Type B pancreatic cell (in vitro differentiated cells): ENCODE measurements at places on chromosomes 5 and 9. TPM values are rescaled to one million over a fixed set of nuclear protein-coding genes. Genes with fewer than 3 reads are reported as not detected.

SLC6A19 gene
- total RNA-seq = 12.6 and 22.2 TPM in 2 replicates

- H3K4me3 ChIP-seq = no peak overlapping the region
- no peak overlapping the region for H3K27ac ChIP-seq
- peaks cover 4% of the 10 kb centered on the region for H3K4me1 ChIP-seq
- DNase-seq = no peak
Measured at GRCh38 chr5:10030219-10030831, 219.4 kb downstream of the ATPSCKMT start.

DNA sequence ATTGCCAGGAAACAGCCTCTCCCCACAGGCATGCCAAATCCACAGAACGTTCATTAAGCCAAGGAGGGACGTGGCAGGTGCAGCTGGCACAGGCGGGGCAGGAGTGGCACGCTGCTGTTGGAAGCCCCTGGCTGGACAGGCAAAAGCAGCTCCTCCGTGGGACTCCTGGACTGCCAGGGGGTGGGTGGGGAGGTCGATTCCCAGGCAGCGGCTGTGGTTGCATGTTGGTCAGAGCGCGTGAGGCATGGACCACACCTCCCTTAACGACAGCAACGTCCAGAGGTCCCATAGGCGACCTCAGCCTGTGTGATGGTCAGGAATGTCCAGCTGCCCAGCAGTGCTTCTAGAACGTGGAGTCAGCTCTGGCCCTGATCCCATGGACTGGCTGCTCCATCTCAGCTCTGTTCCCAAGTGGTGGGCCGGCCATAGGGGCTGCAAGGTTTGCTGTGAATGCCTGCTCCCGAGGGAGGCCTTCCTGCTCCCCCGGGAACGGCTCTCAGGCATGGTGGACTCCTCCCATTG, 6.9 kb downstream of the SLC6A19 start:
- peaks cover 10% of the 10 kb centered on the region for H3K27me3 ChIP-seq
- DNase-seq = no peak
- H3K36me3 ChIP-seq = no peaks in the 10 kb centered on the region

DNA sequence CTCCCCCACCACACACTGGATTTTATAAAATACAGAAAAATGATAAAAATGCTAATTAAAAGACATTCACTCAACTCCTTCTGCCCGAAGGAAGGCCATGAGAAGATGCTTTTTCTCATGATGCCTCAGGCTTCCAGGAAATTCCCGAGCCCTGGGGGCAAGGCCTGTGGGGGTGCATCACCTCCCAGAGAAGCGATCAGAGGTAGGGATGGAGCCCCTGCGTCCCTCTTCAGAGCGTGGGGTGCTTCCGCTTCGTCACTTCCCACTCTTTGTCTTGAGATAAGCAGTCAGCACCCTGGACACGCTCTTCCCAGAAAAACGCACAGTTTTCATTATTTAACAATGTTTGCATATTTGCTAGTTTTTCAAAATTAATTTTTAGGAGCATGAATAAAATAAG, 33.3 kb upstream of the SH3PXD2B start:
- H3K27ac ChIP-seq = no peak overlapping the region
- H3K36me3 ChIP-seq = no peaks in the 10 kb centered on the region

NR5A1 gene
- total RNA-seq = 0.12 and 0.26 TPM in 2 replicates

- no peaks in the 10 kb centered on the region for H3K36me3 ChIP-seq
- no peaks in the 10 kb centered on the region for H3K4me1 ChIP-seq
- no peak for DNase-seq
- no peak overlapping the region for H3K4me3 ChIP-seq
- H3K27ac ChIP-seq = no peak overlapping the region
Measured at GRCh38 chr5:77151501-77151900, 59.0 kb upstream of the PDE8B start.

PCDHB15 gene
- 3.3 and 3.8 TPM in 2 replicates for total RNA-seq

DNA sequence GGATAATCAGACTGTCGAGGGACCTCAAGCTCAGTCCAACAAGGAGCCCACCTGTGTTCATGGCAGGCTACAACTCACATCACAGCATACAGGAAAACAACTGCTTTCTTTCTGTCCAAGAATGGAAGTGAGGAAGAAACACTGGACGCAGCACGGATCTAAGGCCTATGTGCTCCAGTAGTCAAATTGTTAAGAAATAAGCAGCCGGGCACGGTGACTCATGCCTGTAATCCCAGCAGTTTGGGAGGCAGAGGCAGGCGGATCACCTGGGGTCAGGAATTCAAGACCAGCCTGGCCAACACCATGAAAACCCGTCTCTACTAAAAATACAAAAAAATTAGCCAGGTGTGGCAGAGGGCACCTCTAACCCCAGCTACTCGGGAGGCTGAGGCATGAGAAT, 427.8 kb downstream of the BNC2 start:
- no peak overlapping the region for H3K27ac ChIP-seq
- no peaks in the 10 kb centered on the region for H3K27me3 ChIP-seq
- H3K36me3 ChIP-seq = peaks cover 20% of the 10 kb centered on the region

- no peaks in the 10 kb centered on the region for H3K36me3 ChIP-seq
- no peak overlapping the region for H3K27ac ChIP-seq
- DNase-seq = no peak
- no peaks in the 10 kb centered on the region for H3K27me3 ChIP-seq
- peaks cover 18% of the 10 kb centered on the region for H3K4me1 ChIP-seq
Measured at GRCh38 chr5:144467792-144468191, 297.1 kb downstream of the KCTD16 start.

TBC1D13 gene
- 29.0 and 33.5 TPM in 2 replicates for total RNA-seq

BTNL9 gene
- total RNA-seq = 0.19 and 0.39 TPM in 2 replicates

FAM221B gene
- total RNA-seq = 1.1 TPM in 1 of 2 replicates, not detected in the other

DNA sequence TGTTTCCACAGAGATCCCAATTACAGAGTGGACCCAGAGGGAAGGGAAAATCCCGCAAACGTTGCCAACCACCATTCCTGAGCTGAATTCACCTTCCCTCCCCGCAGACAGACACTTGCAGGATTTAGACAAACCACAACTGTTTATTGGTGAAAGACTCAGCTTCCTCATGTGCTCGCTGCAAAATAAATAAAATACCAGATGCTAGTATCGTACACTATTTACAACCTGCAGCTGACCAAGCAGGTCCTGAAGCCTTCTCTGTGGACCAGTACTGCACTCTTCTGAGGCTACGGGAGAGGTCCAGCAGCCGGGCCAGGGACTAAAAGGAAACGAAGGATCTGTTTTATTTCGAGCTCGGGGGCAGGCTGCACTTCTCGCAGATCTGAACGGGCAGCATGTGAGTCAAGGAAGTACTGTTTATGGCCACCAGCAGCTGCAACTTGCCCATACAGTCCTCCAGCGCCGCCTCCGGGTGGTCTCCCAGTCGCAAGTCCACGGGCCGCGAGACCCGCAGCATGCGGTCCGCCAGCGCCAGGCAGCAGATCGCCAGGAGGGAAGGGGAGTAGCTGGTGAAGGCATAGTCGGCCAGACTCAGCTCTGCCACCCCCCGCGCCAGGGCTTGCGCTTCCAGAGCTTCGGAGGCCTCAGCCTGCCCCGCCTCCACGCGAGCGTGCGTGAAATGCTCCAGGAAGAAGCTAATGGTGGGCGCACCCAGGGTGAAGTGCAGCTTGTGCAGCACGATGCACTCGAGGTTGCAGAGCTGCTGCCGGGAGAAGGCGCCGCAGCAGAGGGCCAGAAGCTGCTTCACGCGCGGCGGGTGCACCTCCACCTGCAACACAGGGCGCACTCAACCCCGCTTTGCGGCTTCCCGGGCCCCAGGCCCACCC, 2.1 kb downstream of the CCNO start:
- H3K27ac ChIP-seq = no peak overlapping the region
- no peaks in the 10 kb centered on the region for H3K36me3 ChIP-seq
- DNase-seq = no peak
- H3K4me1 ChIP-seq = peaks cover 10% of the 10 kb centered on the region
- H3K27me3 ChIP-seq = peaks cover 77% of the 10 kb centered on the region

DNA sequence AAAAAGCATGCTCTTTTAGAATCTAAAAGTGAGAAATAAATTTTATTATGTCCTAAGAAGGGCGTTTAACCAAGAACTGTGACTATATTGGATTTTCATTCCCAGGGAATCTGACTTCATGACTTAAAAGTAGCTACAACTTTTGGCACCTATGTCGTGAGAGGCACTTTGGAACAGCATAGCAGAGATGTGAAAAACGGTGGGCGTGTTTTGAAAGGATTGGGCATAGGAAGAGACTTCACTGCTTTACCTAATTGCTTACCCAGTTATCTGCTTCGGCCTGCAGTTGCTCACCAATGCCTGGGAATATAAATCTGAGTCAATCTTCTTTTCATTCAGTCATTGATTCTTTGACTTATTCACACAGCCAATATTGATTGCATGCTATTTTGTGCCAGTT, 363.4 kb downstream of the DNAH5 start:
- DNase-seq = no peak
- H3K4me3 ChIP-seq = no peak overlapping the region
- H3K27ac ChIP-seq = no peak overlapping the region
- no peaks in the 10 kb centered on the region for H3K27me3 ChIP-seq

DNA sequence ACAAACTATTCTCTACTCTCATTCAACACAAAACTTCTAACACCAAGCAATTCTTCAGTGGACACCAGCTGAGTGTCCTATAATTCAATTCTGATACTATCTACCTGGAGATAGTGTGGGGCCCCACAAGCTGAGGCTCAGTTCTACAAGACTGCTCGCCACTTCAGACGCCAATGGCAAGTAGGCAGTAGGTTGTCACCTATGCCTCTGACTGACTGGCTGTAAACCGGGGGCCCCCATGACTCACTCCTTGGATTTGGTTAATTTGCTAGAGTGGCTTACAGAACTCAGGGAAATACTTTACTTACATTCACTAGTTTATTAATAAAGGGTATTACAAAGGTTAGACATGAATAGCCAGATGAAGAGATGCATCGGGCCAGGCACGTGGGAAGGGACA, 21.5 kb downstream of the INIP start:
- no peaks in the 10 kb centered on the region for H3K27me3 ChIP-seq
- H3K4me3 ChIP-seq = no peak overlapping the region
- peaks cover 33% of the 10 kb centered on the region for H3K36me3 ChIP-seq
- no peaks in the 10 kb centered on the region for H3K4me1 ChIP-seq
- H3K27ac ChIP-seq = no peak overlapping the region
